GM20000 (cell line): ENCODE measurements at places on chromosomes 16 and 17.

DNA sequence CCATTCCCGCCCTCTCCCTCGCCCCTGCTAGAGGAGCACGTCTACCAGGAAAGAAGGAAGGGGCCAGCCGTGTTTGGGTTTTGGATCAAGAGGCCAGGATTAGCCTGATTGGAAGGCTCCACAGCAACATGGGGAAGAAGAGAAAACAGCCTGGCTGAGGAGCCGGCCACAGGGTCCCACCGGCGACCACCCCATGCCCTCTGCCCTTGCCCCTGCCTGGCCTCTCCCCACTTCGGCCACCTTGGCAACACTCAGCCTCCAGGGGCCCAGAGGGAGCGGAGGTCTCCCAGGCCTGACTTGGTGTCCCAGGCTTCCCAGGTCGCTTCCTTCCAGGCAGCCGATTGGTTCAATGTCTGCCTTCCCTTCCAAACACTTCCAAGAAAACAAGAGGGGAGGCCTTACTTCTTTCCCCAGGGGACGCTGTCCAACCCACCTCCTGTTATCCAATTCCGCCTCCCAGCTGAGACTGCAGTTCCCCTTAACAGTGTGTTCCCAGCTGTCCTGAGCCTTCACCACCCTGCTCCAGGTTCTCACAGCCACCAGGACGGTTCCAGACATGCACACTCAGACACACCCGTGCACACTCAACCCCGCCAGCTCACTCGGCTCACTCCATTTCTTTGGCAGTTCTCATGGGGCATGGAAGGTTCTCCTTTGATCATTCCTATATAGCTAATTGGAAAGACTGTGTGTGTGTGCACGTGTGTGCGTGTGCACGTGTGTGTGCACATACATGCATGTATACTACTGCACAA is 65.4 kb downstream of the RBFOX3 start:
- no peak for DNase-seq

DNA sequence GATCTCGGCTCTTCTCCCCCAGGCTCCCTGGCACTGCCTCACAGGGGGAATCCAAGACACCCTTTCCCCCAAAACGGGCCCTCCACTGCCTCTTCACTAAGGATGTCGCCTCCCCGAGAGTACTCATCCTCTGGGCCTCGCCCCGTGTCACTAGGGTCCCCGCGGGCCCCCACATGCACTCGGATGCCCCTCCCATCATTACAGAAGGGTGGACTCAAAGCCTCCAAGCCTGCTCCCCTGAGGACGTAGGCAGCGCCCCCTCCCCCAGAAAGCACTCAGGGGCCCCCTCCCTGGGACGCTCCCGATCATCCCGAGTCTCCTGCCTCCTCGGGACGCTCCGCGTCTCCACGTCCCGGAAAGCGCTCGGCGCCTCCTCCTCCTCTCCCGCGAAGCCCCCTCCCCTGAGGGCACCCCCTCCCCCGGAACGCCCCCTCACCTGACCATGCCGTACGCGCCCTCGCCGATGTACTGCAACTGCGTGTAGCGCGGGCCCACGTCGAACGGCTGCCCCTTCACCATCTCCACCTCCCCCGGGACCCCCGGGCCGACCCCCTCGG is 338 bp downstream of the MAPK3 start:
- no peak for DNase-seq

DNA sequence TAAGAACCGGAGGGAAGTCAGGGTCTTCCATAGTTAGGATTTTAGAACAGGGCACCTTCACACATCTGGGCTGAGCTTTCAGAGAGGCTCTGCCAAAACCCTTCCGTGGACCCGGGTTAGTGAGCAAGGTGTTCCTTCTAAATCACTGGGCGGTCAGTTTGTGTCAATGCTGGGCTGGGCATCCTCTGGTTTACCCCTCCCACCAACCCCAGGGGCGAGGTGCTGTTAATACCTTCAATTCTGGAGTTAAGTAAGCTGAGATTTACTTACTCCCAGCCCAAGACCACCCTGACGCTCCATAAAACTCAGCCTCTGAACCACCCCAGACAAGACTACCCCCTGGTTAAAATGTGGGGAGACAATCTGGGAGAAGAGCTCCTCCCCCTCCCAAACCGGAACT is 1.0 kb downstream of the TMEM92 start:
- DNase-seq: no peak

DNA sequence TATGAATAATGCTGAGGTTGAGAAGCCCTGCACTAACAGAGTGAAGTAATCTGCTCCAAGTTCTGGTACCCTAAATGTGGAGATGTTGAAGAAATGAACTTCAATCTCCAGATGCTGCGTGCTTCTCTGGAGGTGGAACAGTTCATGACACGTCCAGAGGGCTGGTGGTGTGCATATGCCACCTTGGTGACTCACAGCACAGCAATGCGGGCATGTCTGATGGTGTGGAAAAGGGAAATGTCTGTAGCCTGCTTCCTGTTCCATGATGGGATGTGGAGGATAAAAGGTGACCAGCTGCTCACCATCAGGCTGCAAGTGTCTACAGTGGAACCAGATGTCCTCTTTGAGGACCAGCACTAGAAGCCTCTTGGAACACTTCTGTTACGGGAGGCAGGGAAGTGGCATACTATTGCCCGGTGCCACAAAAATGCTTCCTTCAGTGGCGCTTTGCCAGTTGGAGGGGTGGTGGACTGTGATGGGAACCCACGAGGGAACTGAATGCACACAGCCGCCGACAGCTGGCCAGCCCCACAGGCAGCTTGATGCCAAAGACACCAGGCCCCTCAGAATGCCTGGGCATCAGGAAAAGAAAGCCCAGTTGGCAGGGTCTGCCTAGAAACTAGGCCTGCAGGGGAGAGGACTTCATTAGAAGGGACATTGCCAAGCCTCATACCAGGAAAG is 19.9 kb downstream of the SNX11 start:
- DNase-seq: no peak

DNA sequence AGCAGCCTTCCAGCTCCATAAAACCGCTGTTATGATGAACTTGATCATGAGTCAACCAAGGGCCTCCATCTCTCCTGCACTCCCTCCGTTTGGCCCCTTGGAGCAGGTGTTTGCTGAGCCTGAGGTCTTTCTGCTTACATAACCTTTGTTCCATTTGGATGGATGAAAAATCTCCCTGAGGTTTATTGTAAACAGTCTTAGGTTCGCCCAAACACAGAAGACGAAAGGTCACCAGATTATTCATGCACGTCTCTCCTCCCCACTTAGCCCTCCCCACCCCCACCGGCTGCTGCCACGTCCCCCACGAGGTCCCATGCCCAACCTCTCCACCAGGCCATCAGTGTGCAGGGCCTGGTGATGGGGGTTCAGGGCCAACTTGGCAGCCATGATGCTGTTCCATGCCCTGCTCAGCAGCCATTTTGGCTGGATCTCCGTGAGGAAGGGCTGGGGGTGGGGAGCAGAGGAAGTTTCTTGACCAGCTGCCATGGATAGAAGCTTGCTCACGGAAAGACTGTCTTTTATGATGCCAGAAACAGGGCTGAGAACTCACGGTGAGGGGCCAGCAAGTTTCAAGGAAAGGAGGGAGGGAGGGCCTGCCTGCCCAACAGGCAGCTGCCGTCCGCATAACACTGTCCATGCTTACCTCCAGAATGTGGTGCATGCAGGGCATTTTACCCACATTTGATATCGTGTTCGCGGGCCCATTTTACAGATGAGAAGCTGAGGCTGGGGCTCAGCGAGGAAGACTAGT is 47.8 kb upstream of the FOXF1 start:
- no peak for DNase-seq

DNA sequence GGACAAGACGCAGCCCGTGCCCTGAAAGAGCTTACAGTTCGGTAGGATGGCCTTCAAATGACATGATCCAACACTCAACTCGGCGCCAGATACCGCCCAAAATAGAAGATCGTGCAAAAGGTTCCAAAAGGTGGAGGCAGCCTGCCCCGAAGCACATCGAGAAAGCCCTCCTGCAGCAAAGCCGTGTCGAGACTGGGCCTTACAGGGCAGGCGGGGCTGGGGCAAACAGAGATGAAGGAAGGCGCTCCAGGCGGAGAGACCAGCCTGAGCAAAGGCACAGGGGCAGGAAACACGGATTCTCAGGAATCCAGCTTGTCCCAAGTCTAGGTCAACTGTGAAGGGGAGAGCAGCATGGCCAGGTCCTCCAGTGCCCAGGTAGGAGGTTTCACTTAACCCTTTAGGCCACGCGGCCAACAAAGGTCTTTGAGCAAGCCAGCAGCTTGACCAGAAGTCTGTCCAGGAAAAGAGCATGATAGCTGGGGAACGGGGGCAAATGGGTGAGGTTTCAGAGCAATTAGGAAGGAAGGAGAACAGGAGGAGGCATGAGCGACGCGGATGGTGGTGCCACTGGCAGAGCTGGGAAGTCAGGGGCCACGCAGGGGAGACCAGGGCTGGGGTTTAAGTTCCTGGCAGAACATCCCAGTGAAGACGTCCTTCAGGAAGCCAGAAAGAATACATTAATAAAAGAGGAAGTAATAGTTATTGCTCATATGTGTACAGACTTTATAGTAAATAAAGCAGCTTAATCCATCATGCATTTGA is 21.2 kb upstream of the EIF1 start:
- no peak for DNase-seq

DNA sequence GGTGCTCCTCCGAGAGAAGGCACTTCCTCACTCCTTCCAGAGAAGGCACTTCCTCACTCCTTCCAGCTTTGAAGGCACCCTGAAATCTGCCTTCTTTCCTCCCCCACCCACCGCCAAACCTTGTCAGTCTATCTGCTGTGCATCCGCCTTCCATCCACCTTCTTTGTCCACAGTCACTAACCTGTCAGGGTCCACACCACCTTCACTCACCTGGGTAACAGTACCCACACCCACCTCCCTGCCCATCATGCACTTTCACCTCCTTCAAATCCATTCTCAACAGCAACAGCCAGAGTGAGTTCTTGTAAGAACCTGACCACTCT is 5.2 kb downstream of the CCDC102A start:
- DNase-seq: no peak

DNA sequence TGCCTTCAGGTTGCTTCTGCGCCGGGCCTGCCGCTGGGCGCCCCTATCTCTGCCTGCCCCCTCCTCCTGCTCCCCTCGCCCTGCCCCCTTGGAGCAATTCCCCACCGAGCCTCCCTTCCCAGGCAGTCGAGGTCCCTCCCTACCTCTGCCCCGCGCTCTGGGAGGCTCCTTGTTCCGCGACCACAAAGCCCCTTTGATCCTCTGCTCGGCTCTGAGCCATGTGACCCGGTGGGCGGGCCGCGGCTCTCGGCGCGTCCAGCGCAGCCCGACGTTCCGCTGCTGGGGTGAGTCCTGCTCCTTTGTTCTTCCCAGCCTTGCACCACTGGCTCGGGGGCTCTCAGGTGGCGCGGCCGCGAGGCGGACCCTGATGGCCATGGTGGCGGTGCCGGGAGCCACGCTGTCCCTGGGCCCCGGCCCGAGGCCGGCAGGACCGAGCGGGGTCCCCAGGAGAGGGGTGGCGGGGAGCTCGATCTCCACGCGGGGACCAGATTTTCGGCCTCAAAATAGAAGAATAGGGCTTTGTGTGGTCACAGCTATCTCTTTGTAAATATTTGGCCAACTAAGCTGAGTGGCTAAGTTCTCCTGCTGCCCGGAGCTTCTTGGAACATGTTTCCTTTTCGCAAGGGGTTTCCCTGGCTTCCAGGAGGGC is 310.6 kb downstream of the SEC14L1 start:
- peak; percentile 70 for DNase-seq

GRCh38 chr17:49576088-49576916 is 631 bp downstream of the NXPH3 start:
- peak; percentile 53 for DNase-seq

DNA sequence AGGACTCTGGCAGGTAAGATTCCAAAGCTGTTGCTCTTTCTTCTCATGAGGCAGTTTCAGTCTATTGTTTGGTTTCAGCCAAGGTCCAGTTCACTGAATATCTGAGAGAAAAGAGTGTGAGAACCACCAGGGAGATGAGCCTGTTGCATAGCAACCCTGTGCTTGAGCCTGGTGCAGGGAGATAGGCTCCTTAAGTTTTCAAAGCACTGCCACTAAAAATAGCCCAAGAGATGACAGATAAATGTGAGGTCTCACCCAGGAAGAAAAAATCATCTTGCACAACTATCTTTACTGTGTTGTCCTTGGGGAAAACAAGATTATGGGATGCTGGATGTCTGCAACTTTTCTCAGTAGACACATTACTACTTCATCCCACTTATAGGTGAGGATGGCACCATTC is 26.2 kb upstream of the NUDT7 start:
- DNase-seq: no peak

DNA sequence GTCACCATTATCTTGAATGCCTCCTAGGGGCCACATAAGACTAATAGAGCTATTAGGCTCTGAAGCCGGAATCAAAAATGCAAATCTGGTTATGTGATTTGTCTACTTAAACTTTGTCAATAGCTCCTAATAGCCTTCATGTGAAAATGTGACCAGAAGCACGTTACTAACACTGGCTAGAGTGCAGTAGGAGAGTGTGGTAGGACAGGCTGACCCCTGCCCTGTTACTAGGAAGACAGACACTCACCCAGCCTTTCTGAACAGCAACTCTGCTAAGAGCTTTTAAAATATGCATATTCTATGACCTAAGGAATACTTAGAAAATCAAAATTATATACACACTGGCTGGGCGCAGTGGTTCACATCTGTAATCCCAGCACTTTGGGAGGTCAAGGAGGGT is 26.3 kb downstream of the CENPV start:
- DNase-seq: no peak

- DNase-seq: peak; percentile 81
Observed at GRCh38 chr16:30350134-30350871, 4.8 kb downstream of the CD2BP2 start.

- DNase-seq: no peak
Observed at GRCh38 chr16:65950211-65950610, 416.3 kb upstream of the CDH5 start.

DNA sequence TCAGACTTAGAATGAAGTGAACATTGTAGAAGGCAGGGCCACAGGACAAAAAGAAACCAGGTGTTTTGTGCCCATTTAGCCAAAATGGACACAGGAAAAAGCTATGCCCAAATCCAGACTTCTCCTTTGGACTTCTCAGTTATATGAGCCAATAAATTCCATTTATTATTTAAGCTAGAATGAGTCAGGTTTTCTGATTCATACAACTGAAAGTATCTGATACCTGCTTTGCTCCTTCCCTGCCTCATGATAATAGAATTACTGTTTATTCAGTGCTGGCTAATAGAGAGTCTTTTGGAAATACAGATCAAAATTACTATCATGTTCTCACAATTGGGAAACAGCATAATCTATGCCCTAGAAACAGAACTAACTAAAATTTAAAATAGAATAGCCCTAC is 8.7 kb upstream of the CPD start:
- DNase-seq: no peak
